Endothelial cell (in vitro differentiated cells): ENCODE measurements at places on chromosomes 2 and 18.
A peak's percentile ranks its signal among the peaks of the same experiment; 100 is the strongest.

DNA sequence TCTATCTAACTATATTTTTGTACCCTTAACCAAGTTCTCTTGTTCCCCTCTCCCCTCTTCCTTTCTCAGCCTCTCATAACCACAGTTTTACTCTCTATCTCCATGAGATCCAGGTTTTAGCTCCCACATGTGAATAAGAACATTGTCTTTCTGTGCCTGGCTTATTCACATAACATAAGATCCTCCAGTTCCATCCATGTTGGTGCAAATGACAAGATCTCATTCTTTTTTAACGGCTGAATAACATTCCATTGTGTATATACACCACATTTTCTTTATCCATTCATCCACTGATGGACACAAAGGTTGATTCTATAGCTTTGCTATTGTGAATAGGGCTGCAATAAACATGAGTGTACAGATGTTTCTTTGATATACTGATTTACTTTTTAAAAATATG lies 83.9 kb upstream of the TMEM178A start:
- no peak for DNase-seq
- H3K27me3 ChIP-seq = no peaks in the 10 kb centered on the region
- peaks cover 11% of the 10 kb centered on the region for H3K36me3 ChIP-seq
- H3K4me3 ChIP-seq = no peak overlapping the region

GRCh38 chr18:70781860-70782453 lies 493.1 kb downstream of the SOCS6 start:
- H3K27me3 ChIP-seq = peaks cover 2% of the 10 kb centered on the region
- H3K36me3 ChIP-seq = no peaks in the 10 kb centered on the region
- no peaks in the 10 kb centered on the region for H3K4me1 ChIP-seq
- DNase-seq = peak; percentile 12

GRCh38 chr2:67268797-67269196 lies 128.3 kb upstream of the ETAA1 start:
- peaks cover 17% of the 10 kb centered on the region for H3K4me1 ChIP-seq
- no peaks in the 10 kb centered on the region for H3K36me3 ChIP-seq
- H3K4me3 ChIP-seq = no peak overlapping the region
- H3K27ac ChIP-seq = no peak overlapping the region
- no peak for DNase-seq

GRCh38 chr2:98643496-98644100 lies 35.2 kb downstream of the UNC50 start:
- H3K4me3 ChIP-seq = no peak overlapping the region
- no peak overlapping the region for H3K27ac ChIP-seq
- peaks cover 2% of the 10 kb centered on the region for H3K27me3 ChIP-seq

- DNase-seq = no peak
- H3K36me3 ChIP-seq = no peaks in the 10 kb centered on the region
- H3K27ac ChIP-seq = no peak overlapping the region
- no peaks in the 10 kb centered on the region for H3K4me1 ChIP-seq
Measured at GRCh38 chr2:140128909-140129308, 1348.7 kb upstream of the NXPH2 start.
